Pancreas (tissue), 10 donors: ENCODE measurements at places on chromosomes 3 and 15. TPM values are rescaled to one million over a fixed set of nuclear protein-coding genes. Genes with fewer than 3 reads are reported as not detected.

The GABRR3 gene
- total RNA-seq, result not detected

The P2RY14 gene
- 0.18 TPM for total RNA-seq

The STAB1 gene
- total RNA-seq, result 24.8 TPM

The ZNF80 gene
- not detected for total RNA-seq

The GOLGA6L9 gene
- 1.8 TPM for total RNA-seq

The TMCO5A gene
- total RNA-seq, result not detected

The CPLX3 gene
- total RNA-seq, result not detected

The CFAP20DC gene
- 0.23 TPM for total RNA-seq

The TPRG1 gene
- total RNA-seq, result 4.4 TPM

The CDHR4 gene
- total RNA-seq, result not detected

The NPAP1 gene
- total RNA-seq, result 0.09 TPM

The ST8SIA2 gene
- not detected for total RNA-seq

The GOLGA8H gene
- total RNA-seq, result 0.95 TPM

The TFRC gene
- 18.7 TPM for total RNA-seq

The RRP9 gene
- total RNA-seq, result 5.7 TPM

The CLDN1 gene
- total RNA-seq, result 32.3 TPM

The KCNMB3 gene
- total RNA-seq, result 3.1 TPM

The ZNF654 gene
- total RNA-seq, result 11.0 TPM

The HAUS2 gene
- total RNA-seq, result 8.9 TPM

The ADAMTS7 gene
- 0.25 TPM for total RNA-seq

The AADACL2 gene
- total RNA-seq, result not detected

The IMPG2 gene
- total RNA-seq, result 0.12 TPM

The USP50 gene
- total RNA-seq, result 0.35 TPM

The TMEM212 gene
- not detected for total RNA-seq

The ATP13A4 gene
- total RNA-seq, result 10.4 TPM

The SLC33A1 gene
- 37.0 TPM for total RNA-seq

The FOXB1 gene
- total RNA-seq, result not detected

The CIDEC gene
- 0.16 TPM for total RNA-seq

The GPR176 gene
- 0.32 TPM for total RNA-seq

The ZNF620 gene
- 3.4 TPM for total RNA-seq

The ERICH6 gene
- total RNA-seq, result not detected

The SLC22A14 gene
- total RNA-seq, result not detected

The ZNF717 gene
- total RNA-seq, result 5.7 TPM

The MINAR1 gene
- total RNA-seq, result 1.6 TPM

The MELTF gene
- total RNA-seq, result 21.7 TPM

The CACNA1D gene
- 12.0 TPM for total RNA-seq

The CADM2 gene
- 0.41 TPM for total RNA-seq

The PFKFB4 gene
- 7.5 TPM for total RNA-seq

The PLA2G4D gene
- total RNA-seq, result not detected

The TNFSF10 gene
- 46.4 TPM for total RNA-seq

The AGBL1 gene
- not detected for total RNA-seq

The BSN gene
- total RNA-seq, result 1.2 TPM

The FBXO40 gene
- total RNA-seq, result not detected

The CSPG5 gene
- 0.12 TPM for total RNA-seq

The GPX1 gene
- 157 TPM for total RNA-seq

The DPPA2 gene
- total RNA-seq, result not detected

The SH3GL3 gene
- not detected for total RNA-seq

The DAZL gene
- total RNA-seq, result not detected

The IL17RD gene
- total RNA-seq, result 3.9 TPM

The ACTRT3 gene
- 0.14 TPM for total RNA-seq

The CD200R1L gene
- not detected for total RNA-seq
